Stimulated activated CD8-positive, alpha-beta memory T cell treated with anti-CD3 and anti-CD28 coated beads, Interleukin-15, amount 100 ng/mL, for 1 hour (primary cell): ENCODE measurements at places on chromosomes 2 and 18.

DNA sequence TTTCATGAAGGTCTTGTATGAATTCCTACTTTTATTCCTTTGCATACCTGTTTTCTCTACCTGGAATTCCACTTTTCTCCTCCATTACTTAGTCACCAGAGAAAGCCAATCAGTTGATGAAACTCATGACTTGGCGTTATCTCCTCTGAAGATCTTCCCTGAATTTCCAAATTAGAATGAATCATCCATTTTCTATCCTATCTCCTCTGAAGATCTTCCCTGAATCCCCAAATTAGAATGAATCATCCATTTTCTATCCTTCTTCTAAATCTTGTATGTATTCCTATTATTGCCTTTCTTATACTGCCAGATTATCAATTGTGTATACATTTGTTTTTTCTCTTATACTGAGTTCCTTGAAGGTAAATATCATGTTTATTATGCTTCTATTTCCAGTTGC, 440.4 kb downstream of the CCDC85A start:
- no peak for DNase-seq

- DNase-seq, result no peak
Observed at GRCh38 chr2:30336978-30337841, 105.9 kb downstream of the LBH start.

- no peak for DNase-seq
Observed at GRCh38 chr2:160499865-160500264, 6.3 kb upstream of the RBMS1 start.

GRCh38 chr18:71370095-71370494, 1081.2 kb downstream of the SOCS6 start:
- DNase-seq, result no peak

- DNase-seq, result no peak
Observed at GRCh38 chr2:222430681-222431080, 6.3 kb downstream of the SGPP2 start.

DNA sequence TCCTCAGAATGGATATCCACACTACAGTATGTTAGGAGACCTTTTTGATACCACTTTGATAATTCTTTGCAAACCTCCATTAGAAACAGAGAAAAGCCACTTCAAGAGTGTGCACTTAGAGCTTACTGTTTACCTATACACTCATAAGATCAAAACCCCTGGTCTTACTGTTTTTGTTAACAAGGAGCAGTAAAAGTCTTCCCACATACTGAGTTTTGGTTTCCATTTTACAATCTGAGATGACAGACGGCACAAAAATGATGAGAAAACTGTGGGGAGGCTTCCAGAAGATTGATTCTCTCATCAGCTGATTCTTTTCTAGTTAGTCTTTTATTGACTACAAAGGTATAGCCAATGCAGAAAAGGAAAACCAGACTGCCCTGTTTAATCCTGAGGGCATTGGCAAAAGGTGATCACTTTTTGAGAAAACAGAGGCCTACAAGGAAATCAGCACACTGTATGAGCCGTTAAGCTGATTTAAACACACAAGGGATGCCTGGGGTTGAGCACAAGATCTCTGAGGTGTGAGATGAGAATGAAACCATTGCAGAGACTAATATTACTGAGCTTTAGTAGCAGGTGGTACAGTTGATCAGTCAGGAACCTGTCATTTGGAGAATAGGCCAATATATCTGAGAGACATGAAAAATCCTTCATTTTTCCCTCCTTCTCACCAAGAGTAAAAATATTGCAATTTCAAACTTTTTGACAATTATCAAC, 368.6 kb downstream of the GRB14 start:
- no peak for DNase-seq

DNA sequence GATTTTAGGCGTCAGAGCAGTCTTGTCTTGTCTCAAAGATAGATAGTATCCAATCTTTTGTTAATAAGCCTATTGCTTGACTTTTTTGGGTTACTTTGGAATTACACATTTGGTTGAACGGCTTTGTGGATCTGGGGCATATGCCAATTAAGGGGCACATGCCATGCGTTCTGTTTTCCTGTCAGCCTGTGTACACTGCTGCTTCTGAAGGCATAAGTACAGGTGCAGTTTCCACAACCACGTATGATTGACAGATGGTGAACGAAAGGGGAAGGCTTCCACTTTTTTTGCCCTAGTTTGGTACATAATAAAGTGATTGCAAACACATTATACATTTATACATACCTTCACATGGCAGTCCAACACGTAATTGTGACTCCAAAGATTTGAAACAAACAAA, 102.3 kb downstream of the RAPH1 start:
- no peak for DNase-seq

GRCh38 chr2:188244383-188244782, 47.3 kb upstream of the GULP1 start:
- DNase-seq, result no peak

- DNase-seq, result no peak
Observed at GRCh38 chr2:100397976-100398375, 19.5 kb downstream of the CHST10 start.

GRCh38 chr2:234240917-234241316, 190.4 kb downstream of the SPP2 start:
- no peak for DNase-seq

DNA sequence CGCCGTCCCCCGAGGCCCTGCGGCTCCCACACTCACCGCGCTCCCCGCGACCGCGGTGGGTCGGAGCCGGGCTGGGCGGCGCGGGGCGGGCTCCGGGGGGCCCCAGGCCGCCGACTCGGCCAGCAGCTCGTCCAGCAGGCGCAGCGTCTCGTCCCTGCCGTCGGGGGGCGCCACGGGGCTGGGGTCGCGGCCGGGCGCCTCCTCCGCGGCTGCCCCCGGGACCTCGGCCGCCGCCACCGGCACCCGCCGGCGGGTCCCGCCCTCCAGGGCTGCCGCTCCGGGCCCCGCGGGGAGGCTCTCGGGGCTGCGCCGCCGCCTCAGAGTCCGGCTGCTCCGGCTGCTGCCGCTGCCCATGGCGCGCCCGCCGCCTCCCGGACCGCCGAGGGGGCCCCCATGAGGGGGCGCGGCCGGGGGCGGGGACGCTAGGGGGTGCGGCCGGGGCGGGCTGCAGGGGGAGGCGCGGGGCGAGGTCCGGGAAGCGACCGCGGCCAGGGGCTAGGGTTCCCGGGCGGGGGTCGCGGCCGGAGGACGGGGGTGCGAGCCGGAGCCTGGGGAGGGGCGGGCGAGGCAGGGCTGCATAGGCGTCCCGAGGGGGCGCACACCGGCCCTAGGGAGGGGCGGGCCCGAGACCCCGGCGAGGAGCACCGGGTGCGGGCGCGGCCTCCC, at the start of gene CYS1:
Gene CYS1 (minus strand): TSS at position 542 of the 666 bp plus-strand sequence. CDS start 188 bp downstream, at position 354.
- DNase-seq, result no peak

GRCh38 chr2:180472133-180472532, 465.0 kb upstream of the CWC22 start:
- DNase-seq, result no peak

DNA sequence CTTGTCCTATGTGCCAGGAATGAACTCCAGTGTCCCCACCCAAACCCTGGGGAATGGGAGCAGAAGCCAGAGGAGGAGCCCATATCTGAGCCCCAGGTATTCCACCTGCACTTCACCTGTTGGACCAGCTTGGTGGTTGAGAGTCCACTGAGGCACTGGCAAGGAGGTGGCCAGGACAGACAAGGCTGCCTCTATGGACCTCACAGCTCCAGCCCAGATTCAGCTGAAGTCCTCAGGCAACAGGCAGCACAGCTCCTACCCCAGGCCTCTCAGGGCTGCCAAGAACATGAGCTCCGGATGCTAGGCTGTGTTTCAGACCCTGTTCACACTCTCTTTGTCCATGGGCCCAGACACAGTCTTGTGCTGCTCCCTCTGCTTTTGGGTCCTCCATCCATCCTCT, 2.9 kb upstream of the IL1F10 start:
- DNase-seq, result no peak

DNA sequence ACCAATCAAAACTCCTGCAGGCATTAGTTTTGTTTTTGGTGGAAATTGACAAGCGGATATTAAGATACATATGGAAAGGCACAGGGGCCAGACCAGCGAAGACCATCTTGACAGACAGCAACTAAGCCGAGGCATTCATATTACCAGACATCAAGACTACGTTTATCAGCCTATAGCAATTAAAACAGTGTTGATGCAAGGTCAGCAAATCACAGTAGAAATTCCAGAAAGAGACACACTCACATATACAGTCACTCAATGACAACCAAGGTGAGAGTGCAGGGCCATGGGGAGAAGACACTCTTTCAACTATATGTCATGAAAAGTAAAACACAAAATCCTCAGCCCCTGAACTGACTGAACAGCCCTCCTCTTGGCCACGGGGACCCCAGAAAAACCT, 164.6 kb downstream of the TPO start:
- no peak for DNase-seq

DNA sequence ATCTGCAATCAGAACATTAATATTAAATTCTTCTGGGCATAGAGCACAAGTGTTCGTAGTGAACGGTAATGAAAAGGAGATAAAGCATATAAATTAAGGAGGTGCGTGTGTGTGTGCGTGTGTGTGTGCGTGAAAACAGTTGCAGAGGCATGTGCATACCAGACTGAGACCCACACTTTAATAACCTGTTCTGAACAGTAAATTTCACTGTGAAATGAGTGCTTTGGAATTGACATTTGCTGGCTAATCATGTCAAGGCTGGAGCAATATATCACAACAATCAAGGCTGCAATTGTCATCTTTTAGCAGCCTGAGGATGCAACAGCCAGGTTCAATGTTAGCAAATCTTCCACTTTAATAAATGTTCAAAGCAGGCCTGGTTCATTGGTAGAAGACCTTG, 57.9 kb downstream of the DCDC2C start:
- DNase-seq, result no peak

DNA sequence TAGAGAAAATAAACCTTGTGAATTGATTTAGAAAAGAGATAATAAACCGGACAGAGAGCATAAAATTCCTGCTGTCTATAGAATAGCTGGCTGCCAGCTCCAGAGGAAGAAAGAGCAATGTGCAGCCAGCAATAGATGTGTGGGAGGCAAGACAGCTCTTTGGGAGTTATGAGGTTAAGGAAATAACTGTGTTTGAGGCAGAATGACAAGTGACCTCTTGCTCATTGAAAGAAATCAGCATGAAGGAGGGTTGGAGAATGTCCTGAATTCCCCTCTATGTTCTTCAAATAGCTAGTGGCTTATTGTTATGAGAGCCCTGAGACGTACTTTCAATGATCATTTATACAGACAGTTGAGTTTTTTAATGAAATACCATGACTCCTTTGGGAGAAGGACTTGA, 1009.9 kb upstream of the NXPH2 start:
- DNase-seq, result no peak

GRCh38 chr2:64259312-64259711, 115.1 kb upstream of the PELI1 start:
- DNase-seq, result no peak

DNA sequence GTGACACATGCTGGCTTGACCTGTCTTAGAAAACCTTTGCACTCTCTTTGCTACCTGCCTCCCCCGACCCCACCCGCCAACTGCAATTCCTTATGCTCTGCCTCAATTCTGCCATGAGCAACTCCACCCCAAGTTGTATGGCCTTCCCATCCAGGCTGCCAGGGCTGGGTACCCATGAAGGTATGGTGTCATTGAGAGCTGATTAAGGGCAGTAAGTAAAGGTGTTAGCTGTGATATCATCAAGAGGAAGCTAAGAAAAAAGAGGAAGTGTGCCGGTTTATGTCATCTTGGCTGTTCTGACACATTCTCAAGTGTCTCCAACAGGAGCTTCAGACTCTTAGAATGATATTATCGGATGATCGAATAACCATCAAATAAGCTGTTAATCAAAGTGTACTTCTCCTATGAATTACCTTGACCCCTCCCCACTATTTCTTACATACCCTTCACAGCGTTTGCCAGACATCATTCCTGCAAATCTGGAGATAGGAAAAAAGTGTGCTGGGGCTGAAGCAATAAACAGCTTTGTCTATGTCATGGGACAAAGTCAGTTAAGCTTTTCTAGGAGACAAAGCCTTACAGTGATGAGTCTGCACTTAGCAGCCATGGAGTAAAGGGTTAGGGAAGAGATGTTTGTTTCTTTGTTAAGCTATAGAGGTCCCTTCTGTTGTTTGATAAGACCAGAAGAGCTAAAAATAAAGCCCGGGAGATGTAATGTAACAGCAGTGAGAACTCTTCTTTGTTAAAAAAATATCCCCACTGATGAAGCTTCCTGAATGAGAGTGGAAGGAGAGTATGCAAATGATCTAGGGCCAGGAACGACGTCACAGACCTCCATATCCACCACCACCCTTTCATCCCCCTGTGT, 40.4 kb upstream of the SMAD2 start:
- no peak for DNase-seq

DNA sequence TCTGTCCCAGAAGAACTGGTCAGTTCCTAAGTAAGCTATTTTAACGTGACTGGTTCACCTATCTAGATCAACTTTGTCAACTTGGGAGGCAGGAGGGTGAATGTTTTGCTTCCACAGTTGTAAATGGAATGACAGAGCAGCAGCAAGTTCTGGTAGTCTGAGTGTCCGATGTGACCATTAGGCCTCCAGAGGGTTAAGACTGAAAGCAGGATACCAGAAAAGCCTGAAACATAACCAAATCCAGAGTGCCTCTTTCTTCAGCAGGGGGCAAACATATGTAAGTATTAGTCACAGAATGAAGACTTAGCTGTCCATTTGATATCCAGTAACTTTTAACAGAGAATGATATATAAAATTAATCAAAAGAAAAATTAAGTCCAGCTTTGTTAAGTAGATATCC, 9.2 kb downstream of the HOXD3 start:
- no peak for DNase-seq

GRCh38 chr2:68577183-68577582, 66.2 kb upstream of the PROKR1 start:
- no peak for DNase-seq

GRCh38 chr2:236088368-236089057, 79.7 kb downstream of the GBX2 start:
- no peak for DNase-seq

DNA sequence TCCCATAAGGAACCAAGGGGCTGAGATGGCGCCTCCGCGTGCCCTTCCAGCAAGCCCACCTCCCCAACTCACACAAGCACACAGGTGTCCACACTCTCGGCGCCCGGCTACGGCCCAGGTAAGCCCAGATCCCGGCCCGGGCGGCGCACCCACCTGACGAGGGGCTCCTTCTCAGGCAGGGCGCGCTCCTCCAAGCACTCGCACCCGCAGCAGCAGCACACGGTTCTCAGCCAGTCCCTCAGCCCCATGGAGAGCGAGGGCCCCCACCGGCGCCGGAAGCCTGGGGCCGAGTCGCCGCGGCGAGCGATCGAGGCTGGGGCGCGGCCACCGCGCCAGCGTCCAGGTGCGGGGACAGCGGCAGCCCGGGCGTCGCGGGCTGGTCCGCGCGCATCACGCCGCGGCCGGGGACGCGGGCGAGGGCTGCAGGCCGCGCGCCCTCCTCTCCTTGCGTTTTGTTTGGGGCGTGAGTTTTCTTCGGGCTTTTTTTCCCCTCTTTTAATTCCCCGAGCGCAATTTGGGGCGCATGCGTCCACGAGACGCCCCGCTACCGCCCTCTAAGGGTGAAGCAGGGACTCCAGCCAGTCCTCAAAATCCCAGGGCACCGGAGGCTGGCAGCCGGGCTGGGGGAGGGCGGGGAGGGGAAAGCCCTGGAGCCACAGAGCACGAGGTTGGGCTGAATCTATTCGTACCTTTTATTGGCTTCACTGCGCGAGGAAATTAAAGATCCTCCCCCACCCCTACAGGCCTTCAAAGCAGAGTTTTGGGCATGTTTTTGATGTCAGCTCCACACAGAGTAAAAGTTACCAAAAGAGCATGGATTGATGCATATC, at the start of gene MREG:
Gene MREG (minus strand): TSS at position 472 of the 830 bp plus-strand sequence. CDS start 224 bp downstream, at position 248.
- peak; percentile 70 for DNase-seq

- no peak for DNase-seq
Observed at GRCh38 chr2:75896779-75897366, 186.2 kb upstream of the GCFC2 start.
